Stimulated activated CD4-positive, alpha-beta T cell treated with anti-CD3 and anti-CD28 coated beads, Interleukin-15, amount 100 ng/mL, for 1 hour (primary cell): ENCODE measurements at places on chromosomes 4 and X.

- DNase-seq = no peak
These were observed 41.5 kb upstream of the ANXA3 start for GRCh38 chr4:78510108-78510507.

DNA sequence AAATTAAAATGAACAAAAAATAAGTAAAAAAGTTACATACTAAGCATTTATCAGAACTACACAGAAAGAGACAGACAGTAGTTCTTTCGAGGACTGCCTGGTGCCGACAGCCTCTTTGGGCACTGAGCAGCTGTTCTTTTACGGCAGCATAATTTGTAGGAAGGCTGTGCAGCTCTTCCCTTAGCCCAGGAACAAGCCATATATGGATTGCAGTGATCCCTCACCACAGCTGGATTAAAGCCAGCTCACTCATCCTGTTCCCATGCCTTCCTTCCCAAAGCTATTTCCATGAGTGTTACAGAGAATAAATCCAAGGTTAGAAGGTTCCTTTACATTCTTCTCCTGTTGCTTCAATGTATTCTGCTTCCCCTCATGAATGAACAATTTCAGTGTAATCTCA is 71.7 kb downstream of the DDX60L start:
- no peak for DNase-seq

DNA sequence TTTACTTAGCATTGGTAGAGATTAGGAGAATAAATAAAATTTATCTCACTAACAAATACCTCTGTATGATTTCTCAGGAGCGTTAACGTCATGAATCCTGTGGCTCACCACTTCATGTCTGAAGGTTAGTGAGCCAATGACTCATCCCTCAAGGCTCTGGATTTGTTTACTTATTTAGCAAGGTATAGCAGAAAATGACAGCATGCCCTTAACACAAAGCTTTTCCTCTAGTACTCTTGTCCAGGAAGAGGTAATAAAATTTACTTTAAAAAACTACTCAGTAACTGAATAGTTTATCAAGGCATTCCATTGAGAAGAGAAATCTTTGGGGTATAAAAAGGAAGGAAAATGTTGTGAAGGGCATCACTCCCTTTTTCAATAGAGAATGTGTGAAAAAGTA is 823.8 kb downstream of the CCSER1 start:
- DNase-seq = no peak

- DNase-seq = no peak
These were observed 49.5 kb upstream of the ENPP6 start for GRCh38 chr4:184267206-184267608.

- DNase-seq = no peak
These were observed 56.7 kb downstream of the PRPS1 start for GRCh38 chrX:107684956-107685385.

DNA sequence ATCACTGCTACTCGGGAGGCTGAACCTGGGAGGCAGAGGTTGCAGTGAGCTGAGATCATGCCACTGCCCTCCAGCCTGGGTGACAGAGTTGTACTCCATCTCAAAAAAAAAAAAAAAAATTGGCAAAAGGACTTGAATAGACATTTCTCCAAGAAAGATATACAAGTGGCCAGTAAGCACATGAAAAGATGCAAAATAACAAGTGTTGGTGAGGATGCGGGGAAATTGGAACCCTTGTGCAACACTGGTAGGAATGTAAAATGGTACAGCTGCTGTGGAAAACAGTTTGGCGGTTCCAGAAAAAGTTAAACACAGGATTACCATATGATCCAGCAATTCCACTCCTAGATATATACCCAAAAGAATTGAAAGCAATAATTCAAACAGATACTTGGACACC is 19.4 kb downstream of the RBM10 start:
- DNase-seq = no peak

- no peak for DNase-seq
These were observed 764.6 kb upstream of the FTHL17 start for GRCh38 chrX:31836479-31836878.

DNA sequence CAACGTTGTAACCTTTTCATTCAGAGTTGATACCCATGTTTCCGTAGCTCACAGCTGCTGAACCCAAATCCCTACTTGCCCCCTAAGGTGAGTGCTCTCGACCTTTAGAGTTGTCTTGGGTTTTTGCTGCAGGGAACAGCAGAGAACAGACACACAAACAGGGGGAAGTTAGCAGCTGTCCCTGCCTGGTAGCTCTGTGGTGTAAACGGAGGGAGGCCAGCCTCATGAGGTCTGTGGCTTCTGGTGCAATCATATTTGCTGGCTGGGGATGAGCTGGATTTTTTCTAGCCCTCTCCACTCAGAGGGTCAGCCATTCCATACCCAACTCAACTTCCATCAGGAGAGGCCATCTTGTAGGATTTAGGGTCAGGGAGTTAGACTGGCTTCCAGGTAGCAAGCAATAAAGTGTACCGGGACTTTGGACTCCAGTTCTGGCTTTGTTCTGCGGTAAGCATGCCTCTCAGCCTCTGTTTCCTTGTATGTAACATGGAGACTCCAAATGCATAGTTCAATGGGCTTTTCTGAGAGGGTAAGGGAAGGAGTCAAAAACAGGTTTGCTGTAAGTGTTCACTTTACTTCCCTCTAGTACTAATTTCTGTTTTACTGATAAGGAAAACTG is 218.9 kb downstream of the MID1IP1 start:
- DNase-seq = no peak

DNA sequence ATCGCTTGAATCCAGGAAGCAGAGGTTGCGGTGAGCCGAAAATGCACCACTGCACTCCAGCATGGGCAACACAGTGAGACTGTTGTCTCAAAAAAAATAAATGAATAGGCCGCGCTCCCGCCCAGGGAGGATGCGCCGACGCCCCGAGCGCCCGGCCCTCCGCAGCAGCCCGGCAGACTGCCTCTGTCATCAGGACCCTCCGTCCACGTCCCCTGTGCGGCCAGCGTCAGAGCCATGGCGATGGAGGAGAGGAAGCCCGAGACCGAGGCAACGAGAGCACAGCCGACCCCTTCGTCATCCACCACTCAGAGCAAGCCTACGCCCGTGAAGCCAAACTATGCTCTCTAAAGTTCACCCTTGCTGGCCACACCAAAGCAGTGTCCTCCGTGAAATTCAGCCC is 21.4 kb downstream of the LIAS start:
- DNase-seq = no peak
